ENCODE measurements at places on chromosomes 4 and X. TPM values are rescaled to one million over a fixed set of nuclear protein-coding genes. Genes with fewer than 3 reads are reported as not detected.

- DNase-seq: no peak
These were observed 18.9 kb downstream of the TIFA start for GRCh38 chr4:112266823-112267222.

PPP1R2C gene
- not detected for polyA plus RNA-seq

- no peak for DNase-seq
These were observed 123.5 kb downstream of the BCOR start for GRCh38 chrX:39974270-39974669.

DNA sequence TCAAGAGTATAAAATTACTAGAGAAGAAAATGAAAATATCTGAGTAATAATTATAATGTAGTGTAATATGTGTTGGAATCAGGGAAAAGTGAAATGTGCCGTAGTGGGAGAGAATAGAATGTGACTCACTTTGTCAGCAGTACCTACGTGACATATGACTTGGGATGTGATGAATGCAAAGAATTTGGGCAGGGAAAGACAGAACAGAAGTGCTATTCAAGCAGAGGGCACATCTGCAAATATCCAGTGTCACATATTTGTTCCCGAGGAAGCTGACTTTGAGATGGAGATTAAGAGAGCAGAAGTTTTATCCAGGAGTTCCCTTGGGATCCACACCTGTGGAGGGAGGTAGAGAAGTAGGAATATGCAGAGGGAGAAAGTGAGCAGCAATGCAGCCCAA is 69.3 kb upstream of the HS3ST1 start:
- DNase-seq: no peak

- DNase-seq: no peak
These were observed 68.7 kb upstream of the ADAD1 start for GRCh38 chr4:122309988-122310626.

DNA sequence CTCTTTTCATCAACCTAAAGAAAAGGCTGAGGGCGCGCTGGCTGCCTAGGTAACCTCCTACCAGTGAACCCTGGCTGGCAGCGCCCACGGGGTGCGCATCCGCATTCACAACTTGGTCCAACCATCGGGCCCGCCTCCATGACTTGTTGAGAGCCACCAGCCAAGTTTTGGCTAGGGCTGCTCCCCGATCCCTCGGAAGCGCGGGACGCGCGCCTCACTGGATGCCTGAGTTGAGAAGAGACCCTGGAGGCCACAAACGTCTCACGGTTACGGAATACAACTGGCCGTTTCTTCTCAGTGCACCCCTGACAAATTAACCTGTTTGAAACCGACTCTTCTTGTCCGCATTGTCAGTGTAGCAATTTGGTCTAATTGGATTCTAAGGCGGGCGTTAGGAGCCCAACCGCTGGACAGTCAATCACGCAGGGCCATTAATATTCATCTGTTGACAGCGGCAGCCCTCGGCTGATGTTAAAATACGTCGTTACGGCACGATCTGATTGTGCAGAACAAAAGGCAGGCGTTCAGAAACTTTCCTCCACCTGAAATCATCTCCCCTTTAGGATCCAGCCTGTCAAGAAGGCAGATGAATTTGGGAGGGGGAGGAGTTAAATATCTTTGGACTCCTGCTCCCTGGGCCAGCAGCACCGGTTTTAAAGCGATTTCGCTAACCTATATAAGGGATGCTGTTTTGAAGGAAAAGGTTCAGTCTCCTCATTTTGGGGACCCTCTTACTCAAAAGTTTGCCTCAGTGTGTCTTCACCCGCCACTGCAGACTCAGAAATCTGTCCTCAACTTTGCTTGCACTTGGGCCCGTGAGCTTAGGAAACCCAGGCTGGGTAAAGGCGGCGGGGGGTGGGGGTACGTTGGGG is 1.2 kb downstream of the GPC3 start:
- no peak for DNase-seq

- DNase-seq: no peak
These were observed 11.6 kb downstream of the NPY2R start for GRCh38 chr4:155220025-155220424.

All from right renal cortex interstitium (tissue), 3 donors.